ENCODE measurements at places on chromosomes 11 and 22.

DNA sequence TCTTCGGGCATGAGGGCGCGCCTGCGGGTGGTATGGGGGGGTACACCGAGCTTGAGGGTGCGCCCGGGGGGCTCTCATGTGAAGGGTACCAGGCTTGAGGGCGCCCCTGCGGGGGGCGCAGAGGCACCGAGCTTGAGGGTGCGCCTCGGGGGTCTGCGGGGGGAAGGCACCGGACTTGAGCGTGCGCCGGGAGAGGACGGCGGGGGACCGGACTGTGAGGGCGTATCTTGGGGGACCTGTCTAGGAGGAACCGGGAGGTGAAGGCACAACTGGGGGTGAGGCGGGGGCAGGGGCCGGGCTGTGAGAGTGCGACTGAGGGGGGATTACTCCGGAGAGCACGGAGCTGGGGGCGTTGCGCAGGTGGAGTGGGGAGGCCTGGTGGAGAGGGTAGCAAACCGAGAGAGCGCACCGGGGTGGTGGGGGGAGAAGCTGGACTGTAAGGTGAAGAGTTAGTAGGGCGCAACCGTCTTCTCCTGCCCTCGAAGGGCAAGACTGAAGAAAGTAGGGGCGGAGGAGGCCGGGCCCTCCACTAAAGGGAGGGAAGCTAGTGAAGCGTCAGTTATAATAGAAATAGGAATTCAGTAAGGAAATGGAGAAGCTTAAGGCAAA, 1.1 kb upstream of the DDX6 start:
- peak; percentile 41 for DNase-seq

DNA sequence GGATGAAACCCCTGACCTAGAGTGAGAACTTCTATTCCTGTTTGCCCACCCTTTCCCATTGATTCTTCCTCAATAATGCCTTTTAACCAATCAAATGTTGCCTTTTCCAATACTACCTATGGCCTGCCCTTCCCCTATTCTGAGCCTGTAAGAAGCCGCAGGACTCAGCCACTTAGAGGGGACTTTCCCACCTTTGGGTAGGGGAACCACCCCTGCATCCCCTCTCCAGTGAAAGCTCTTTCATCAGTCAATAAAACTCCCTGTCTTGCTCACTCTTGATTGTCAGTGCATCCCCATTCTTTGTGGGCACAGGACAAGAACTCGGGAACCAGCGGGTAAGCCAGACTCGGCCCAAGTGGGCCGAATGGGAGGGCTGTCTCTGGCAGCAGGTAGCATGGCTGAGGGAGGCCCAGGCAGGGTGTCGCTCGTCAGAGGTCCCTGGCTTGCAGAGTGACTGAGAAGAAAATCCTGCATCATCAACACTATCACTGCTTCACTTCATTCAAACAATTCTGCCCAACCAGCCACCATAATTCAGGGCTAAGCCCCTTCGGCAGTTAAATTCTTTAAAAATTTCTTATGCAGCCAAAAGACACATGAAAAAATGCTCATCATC, 30.4 kb downstream of the LDHAL6A start:
- DNase-seq = no peak

GRCh38 chr11:67648140-67648795, 2.3 kb downstream of the ACY3 start:
- no peak for DNase-seq

- DNase-seq = no peak
These were observed 10.2 kb downstream of the PHF5A start for GRCh38 chr22:41458161-41458728.

DNA sequence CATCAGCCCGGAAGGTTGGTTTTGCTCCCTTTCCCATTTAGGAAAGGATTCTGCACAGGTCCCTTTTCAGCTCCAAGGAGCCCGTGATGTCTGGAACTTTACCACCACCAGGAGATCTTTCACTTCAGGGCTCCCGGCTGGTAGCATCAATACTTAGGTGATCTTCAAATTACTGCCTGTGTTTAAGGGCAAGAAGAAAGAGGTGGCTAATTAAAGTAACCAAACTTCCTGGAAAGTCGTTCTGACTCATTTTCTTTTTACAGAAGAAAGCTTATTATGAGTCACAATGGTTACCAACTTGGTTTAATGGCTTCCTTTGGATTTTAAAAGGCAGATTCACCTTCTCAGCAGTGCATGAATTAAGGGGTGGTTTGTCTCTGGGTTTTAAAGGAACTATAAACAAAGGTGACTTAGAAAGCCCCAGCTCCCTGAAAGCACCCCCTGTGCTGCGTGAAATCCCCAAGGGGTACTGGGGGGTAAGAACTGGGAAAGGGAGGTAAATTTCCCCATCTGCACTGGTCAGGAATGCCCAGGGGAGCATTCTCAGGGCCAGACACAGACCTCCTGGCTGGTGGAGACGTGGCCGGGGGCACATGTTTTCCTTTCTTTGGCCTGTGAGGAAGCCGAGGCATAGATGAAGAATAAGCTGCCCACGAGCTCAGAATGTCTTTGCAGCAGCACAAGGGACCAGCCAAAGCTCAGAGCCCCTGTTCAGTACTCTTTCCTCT, 8.8 kb downstream of the POU2F3 start:
- no peak for DNase-seq

DNA sequence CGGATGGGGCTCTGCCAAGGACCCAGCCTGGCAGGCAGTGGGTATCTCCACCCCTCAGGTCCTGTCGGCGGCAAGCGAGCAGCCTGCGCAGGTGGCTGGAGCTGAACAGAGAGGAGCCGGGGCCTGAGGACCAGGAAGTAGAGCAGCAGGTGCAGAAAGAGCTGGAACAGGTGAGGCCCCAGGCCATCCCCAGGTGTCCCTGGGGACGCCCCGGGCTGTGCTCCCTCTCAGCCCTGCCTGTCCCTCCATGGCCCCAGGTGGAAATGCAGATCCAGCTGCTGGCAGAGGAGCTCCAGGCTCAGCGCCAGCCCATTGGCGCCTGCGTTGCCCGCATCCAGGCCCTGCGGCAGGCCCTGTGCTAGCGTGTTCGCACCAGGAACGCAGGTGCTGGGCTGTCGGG, 44.0 kb downstream of the PISD start:
- DNase-seq = peak; percentile 47

Data from G401 (cell line).